ENCODE measurements at places on chromosomes 3 and 15. TPM values are rescaled to one million over a fixed set of nuclear protein-coding genes. Genes with fewer than 3 reads are reported as not detected.

The RNU5B-1 gene
- not detected for total RNA-seq

The HDAC11 gene
- total RNA-seq = 14.4 TPM

The PLSCR5 gene
- not detected for total RNA-seq

The CACNA2D2 gene
- 2.0 TPM for total RNA-seq

The CKMT1A gene
- total RNA-seq = not detected

The ASB14 gene
- not detected for total RNA-seq

The SMARCC1 gene
- total RNA-seq = 61.9 TPM

The CLDN1 gene
- total RNA-seq = 51.8 TPM

The HIGD2B gene
- not detected for total RNA-seq

DNA sequence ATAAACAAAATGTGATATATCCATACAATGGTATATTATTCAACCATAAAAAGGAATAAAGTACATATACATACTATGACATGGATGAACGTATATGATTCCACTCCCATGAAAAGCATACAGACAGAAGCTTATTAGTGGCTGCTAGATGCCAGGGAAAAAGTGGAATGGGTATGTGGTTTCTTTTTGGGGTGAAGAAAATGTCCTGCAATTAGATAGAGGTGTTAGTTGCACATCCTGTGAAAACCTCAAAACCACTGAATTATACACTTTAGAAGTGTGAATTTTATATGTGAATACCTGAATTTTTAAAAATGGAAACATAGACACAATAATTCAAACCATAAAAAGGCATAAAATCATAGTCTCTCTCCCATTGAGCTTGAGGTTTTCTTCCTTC, 11.2 kb downstream of the DENND6A start:
- no peaks in the 10 kb centered on the region for H3K4me1 ChIP-seq
- H3K27me3 ChIP-seq = no peaks in the 10 kb centered on the region
- no peaks in the 10 kb centered on the region for H3K36me3 ChIP-seq
- no peak overlapping the region for H3K4me3 ChIP-seq
- no peak overlapping the region for H3K27ac ChIP-seq

GRCh38 chr3:29494305-29495036, 213.6 kb downstream of the RBMS3 start:
- no peaks in the 10 kb centered on the region for H3K36me3 ChIP-seq
- H3K4me1 ChIP-seq = no peaks in the 10 kb centered on the region
- no peaks in the 10 kb centered on the region for H3K27me3 ChIP-seq

DNA sequence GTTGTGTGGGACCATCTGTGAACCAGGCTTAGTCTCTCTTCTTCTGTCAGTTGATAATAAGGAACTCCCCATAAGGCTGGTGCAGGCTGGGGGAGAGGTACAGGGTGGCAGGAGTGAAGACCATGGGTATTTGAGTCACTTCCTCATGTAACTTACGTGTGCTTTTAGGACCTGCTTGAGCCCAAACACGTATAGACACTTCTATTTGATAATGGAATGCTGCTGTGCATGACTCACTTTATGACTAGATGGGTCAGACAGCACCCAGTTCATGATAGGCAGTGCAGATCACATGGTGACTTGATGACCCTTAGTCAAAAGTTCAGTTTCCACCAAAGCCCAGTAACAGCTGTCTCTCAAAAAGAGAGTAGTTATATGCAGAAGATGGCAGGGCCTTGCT, 490.9 kb downstream of the ZBBX start:
- H3K4me1 ChIP-seq = no peaks in the 10 kb centered on the region
- no peak overlapping the region for H3K4me3 ChIP-seq
- no peak for DNase-seq
- no peak overlapping the region for H3K27ac ChIP-seq

DNA sequence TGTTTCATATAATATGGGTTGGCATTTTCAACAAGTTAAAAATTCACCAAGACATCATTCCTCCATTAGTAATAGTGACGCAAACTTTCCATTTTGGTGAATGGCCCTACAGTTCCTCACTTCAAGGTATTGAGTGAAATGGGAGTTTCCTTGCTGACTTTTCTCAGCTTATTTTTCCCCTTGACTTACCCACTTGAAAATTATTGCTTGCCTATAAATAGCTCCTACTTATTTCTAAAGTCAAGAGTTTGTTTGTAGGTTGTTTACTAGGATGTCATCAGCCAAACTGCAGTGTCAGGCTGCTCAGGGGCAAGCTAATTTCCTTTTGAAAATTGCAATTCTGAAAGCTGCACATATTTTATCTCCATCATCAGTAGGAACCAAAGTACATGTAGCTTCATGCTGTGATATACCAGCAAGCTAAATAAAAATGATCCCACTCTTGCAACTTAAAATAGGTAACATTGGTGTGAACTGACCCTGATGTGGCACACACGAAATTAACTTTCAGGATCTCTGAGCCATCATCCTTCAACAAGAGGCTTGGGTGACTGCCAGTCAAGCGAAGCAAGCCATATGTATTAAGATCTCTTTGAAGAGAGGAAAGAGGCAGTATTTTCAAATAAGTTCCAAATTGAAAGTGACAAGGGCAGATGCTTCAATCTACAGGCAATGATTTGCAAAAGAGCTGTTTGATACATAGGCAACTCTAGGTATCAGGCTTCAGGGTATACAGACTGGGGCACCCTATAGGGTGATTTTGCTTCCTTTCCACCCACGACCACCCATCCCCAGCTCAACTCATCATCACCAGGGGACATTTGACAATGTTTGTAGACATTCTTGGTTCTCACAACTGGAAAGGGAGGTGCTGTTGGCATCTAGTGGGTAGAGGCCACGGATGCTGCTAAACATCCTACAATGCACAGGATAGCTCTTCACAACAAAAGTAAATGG, 66.8 kb upstream of the RASGRP1 start:
- H3K4me1 ChIP-seq = no peaks in the 10 kb centered on the region
- no peaks in the 10 kb centered on the region for H3K27me3 ChIP-seq
- no peak overlapping the region for H3K4me3 ChIP-seq

DNA sequence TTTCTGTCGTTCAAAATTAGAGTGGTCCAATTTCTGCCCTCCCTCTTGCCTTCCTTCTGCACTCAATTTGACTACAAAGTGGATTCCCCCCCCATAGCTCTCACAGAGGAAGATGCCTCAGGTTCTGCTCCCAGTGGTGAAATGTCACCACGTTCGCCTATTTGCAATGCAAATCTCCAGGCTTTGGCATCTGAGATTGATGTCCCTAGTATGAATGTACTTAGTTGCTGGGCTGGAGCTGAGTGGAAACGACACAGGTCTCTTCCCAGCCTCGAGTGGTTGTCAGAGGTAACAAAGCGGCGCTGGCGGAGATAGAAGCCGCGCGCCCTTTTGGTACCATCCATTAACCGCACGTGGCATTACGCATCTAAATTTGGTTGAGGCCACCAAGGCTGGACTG, 860.1 kb downstream of the MCTP2 start:
- H3K27me3 ChIP-seq = no peaks in the 10 kb centered on the region
- H3K4me3 ChIP-seq = no peak overlapping the region
- H3K27ac ChIP-seq = no peak overlapping the region
- no peak for DNase-seq
- no peaks in the 10 kb centered on the region for H3K4me1 ChIP-seq
- no peaks in the 10 kb centered on the region for H3K36me3 ChIP-seq

GRCh38 chr15:85920956-85921355, 126.2 kb upstream of the KLHL25 start:
- DNase-seq = no peak
- no peak overlapping the region for H3K27ac ChIP-seq
- H3K36me3 ChIP-seq = no peaks in the 10 kb centered on the region
- H3K27me3 ChIP-seq = no peaks in the 10 kb centered on the region
- no peaks in the 10 kb centered on the region for H3K4me1 ChIP-seq

DNA sequence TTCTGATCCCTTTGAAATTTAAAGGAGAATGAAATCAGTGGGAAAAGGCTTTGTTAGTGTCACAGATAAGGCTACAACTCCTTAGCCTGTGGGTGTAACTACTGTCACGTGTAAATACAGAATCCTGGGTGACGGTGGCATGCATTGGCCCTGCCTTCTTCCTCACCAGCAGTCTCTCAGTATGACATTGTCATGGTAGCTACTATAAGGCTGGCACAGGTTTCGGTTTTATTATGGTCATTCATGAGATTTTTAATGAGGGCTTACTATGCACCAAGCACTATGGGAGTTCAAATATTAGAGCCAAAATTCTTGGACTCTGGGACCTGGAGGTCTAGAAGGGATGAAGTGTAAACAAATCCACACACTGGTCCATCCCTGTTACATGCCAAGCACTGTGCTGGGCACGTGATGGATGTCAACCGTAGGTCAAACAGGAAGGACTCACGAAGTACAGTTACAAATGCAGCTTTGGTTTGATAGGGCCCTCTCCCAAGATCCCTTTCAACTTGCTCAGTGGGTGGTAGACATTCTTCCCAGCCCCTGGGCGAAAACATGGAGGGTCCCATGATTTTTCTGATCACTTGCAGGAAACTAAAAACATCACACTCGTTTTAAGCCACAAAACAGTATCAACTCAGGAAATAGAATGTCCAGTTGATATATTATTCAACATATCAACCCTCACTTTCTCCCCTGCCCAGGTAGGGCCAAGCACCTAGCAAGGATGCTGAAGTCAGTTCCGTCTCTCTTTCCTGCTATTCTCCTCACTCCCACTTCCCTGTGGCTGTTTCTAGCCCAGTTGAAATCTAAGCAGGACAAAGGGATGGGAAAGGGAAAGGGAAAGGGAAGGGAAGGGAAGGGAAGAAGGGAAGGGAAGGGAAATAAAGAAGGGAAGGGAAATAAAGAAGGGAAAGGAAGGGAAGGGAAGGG, 25.3 kb downstream of the BFSP2 start:
- no peak overlapping the region for H3K4me3 ChIP-seq
- no peak overlapping the region for H3K27ac ChIP-seq
- no peaks in the 10 kb centered on the region for H3K4me1 ChIP-seq
- no peaks in the 10 kb centered on the region for H3K27me3 ChIP-seq

DNA sequence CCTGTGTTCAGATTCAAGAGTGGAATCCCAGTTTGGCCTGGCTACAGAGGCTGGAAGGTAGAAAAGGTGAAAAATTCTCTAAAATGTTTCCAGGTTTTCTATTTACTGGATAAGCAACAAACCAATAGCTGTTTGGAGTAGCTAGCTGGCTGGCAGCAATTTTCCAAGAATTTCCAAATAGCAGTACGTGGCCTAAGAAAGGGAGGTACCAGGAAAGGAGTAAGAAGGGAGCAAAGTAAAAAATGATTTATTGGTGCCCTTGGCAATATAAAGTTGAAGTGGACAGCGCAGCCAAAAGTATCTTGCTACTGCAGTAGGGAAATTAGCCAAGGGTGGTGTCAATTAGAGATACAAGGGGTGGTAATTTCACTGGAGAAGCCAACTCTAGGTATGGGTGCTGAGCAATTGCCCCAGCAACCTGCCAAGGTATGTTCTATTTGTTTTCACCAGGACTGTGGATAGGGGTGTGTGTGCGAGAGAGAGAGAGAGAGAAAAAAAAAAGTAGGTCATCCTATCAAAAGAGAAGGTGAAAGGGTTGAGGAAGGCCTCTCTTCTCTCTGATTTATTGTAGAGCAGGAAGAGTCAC, 40.8 kb upstream of the THBS1 start:
- DNase-seq = no peak
- H3K27ac ChIP-seq = peak overlapping the region; percentile 72
- no peaks in the 10 kb centered on the region for H3K4me1 ChIP-seq
- H3K27me3 ChIP-seq = no peaks in the 10 kb centered on the region
- H3K36me3 ChIP-seq = no peaks in the 10 kb centered on the region

DNA sequence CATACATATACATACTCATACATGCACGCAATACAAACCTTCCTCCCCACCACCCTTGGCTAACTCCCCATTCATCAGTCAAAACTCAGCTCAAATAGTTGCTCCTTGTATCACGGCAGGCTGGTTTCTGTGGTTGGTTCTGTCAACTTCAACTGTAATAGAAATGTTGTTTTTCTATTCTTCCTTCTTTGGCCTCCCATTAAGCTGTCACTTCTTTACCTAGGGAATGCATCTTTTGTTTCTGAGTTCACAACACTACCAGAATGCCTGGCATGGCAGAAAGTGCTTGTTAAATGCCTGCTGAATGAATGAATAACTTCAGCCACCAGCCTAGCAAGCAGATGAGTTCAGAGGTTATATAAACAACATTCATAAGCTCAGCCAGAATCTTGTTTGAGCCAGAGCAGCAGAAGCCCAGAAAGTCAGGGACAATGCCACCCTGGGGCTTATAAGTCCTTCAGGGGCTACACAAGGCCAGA, 63.1 kb downstream of the B3GALNT1 start:
- no peak overlapping the region for H3K27ac ChIP-seq
- H3K36me3 ChIP-seq = no peaks in the 10 kb centered on the region
- H3K4me3 ChIP-seq = no peak overlapping the region
- H3K27me3 ChIP-seq = no peaks in the 10 kb centered on the region
- no peak for DNase-seq

DNA sequence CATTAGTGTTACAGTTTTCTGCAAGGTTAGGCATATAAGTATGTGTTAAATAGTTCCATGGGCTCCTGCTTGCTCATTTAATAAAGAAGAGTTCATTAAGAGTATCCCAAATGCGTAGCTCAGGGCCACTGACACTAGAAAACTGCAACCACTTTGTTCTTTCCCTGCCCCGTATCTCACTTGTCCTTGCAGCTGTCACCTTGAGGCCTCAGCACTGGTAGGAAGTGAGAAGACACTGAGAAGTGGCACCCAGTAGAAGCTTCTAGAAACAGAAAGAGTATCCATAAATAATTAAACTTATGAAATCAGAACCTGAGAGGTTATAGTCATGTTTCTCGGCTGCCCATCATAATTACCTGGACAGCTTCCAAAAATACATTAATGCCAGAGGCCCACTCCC, 266.0 kb downstream of the KCNMB2 start:
- H3K27ac ChIP-seq = no peak overlapping the region
- no peaks in the 10 kb centered on the region for H3K4me1 ChIP-seq
- H3K27me3 ChIP-seq = no peaks in the 10 kb centered on the region
- H3K36me3 ChIP-seq = no peaks in the 10 kb centered on the region
- H3K4me3 ChIP-seq = no peak overlapping the region

DNA sequence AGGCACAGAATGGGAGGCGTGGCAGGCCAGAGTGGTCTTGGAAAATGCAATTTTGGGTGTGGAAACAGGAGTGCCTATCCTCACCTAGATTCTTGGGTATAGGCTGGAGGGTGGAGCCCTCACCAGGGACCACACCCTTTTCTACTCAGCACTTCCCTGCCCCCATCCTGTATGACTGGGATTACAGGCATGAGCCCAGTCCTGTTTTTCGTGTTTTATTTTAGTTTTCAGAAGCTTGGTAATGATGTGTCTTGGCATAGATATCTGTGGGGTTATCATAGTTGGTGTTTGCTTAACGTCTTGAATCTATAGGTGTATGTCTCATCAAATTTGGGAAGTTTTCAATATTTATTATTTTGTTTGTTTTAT, 248.7 kb upstream of the CBLB start:
- H3K4me1 ChIP-seq = no peaks in the 10 kb centered on the region
- H3K4me3 ChIP-seq = no peak overlapping the region
- H3K27me3 ChIP-seq = no peaks in the 10 kb centered on the region

DNA sequence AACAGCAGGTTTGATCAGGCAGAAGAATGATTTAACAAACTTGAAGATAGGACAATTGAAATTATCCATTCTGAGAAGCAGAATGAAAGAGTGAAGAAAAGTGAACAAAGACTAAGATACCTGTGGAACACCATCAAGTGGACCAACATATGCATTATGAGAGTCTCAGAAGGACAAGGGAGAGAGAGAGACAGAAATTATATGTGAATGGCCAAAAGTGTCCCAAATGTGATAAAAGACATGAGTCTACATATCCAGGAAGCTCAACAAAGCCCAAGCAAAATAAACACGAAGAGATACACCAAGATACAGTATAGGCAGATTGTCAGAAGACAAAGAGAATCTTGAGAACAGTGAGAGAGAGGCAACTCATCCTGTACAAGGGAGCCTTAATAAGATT, 5.6 kb upstream of the NR1I2 start:
- no peak overlapping the region for H3K27ac ChIP-seq
- H3K4me3 ChIP-seq = no peak overlapping the region
- no peaks in the 10 kb centered on the region for H3K4me1 ChIP-seq

- no peaks in the 10 kb centered on the region for H3K36me3 ChIP-seq
Measured at GRCh38 chr15:22949074-22949547, 31.1 kb downstream of the CYFIP1 start.
